ENCODE measurements at places on chromosomes 5 and 9.

GRCh38 chr5:40396317-40396716 lies 283.4 kb upstream of the PTGER4 start:
- no peak for DNase-seq

DNA sequence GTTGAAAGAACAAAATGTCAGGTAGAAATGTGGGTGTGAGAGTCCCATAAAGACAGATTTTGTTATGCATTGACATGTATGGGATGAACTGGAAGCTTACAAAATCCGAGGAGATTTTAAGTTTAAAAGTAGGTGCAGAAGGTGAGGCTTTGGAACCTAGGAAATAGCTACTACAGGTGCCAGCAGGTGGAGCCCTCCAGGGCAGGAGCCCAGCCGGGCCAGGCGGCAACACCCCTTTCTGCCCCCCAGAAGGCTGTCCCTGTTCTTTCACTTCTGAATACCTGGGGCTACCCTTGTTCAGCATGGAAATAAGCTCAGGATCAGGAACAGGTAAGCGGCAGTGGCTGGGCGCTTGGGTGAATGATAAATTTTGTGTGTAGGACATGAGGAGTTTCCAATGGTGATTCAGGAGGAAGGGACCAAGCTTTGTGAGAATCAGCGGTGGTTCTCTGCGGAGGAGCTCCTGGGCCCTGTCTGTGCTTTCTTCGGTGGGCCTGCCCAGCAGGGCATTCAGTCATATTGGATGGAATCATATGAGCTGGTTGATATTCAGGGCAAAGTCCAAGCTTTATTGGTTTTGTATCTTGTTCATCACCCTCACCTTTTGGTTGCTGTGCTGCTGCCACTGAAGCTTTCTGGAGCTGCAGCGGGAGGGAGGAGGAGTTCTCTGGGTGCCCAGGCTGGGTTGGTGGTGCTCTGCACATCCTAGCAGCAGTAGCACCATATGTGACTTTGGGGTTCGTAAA lies 12.3 kb downstream of the PCBD2 start:
- DNase-seq: no peak

- DNase-seq: no peak
These were observed 165.6 kb upstream of the CCDC152 start for GRCh38 chr5:42591015-42591414.

DNA sequence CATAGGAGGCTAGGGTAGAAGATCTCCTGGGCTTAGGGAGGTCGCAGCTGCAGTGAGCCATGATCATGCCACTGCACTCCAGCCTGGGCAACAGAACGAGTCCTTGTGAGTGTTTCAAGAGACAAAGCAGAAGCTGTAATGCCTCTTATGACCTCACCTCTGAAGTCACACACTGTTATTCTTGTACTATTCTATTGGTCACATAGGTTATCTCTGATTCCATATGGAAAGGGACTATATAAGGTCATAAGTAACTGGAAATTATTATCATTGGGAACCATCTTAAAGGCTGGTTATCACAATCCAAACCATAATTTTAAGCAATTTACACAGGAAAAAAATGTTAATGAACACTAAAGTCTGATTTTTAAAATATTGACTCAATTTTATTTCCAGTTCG lies 17.9 kb upstream of the AFF4 start:
- no peak for DNase-seq

DNA sequence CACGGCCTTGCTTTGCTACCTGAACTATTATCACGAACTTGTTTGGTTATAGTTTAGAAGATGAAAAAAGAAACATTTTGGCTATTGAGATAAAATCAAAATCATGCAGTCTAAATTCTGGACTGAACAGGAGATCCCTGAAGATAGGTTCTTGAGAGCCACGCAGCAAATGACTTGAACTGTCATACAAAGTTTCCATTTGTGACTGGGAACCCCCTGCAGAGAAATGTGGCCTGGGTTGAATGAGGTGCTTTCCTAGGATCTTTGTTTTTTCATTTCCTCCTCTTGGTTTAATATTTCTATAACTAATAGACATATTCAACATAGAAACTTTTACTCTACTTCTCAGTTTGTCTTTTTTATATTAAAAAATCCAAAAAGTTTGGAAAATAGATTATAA lies 184.7 kb upstream of the TRPM3 start:
- DNase-seq: no peak

DNA sequence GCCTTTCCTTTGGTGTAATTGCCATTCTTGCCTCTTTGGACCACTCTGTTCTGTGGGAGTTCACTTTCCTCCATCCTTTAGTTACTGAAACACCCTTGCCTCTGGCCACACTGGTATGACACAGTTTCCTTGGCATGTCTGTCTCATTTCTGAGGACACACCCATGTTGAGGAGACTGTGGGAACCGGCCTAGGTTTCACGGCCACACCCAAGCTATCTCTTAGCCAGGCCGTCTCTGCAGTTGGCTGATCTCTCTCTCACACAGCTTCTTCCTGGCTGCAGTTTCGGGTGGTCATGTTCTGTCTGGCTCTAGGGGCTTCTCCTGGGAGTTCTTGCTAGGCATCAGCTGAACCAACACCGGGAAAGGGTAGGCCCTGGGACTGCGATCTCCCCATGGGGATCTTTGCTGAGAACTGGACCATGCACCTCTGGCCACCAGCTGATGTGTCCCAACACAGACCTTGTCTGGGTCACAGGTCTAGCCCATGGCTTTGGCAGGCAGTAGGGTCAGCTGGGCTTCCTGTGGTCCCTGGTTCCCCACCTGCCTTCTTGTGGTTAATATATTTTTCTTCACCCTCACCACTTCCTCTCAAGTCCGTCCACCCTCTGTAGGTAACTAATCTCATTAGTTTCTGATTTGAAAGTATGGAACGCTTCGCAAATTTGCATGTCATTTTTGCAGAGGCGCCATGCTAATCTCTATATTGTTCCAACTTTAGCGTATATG lies 24.9 kb downstream of the ARHGEF37 start:
- no peak for DNase-seq

DNA sequence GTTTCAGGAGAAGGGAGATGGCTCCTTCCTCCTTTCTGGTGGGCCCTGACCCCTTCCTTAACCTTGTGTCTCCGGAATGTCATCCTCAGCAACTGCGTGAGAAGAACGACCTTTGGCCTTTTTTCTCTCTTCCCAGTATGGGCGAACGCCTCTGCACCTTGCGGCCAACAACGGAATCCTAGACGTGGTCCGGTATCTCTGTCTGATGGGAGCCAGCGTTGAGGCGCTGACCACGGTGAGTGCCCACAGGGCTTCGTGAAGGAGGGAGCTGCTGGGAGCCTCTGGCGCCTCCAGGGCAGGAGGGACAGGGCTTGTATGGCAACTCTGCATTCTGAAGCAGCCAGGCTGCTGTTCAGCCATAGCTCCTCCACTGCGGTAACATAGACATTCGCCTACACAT lies 68.0 kb upstream of the CTSL start:
- no peak for DNase-seq
